ENCODE measurements at places on chromosomes 7 and 10. TPM values are rescaled to one million over a fixed set of nuclear protein-coding genes. Genes with fewer than 3 reads are reported as not detected.

The TRPV5 gene
- total RNA-seq = not detected

The ST8SIA6 gene
- not detected for total RNA-seq

The GCK gene
- total RNA-seq = not detected

The SVOPL gene
- not detected for total RNA-seq

GRCh38 chr10:49091450-49092210, 23.7 kb downstream of the VSTM4 start:
- no peak for DNase-seq
- no peaks in the 10 kb centered on the region for H3K4me1 ChIP-seq
- H3K27ac ChIP-seq = no peak overlapping the region
- peaks cover 16% of the 10 kb centered on the region for H3K27me3 ChIP-seq
- H3K4me3 ChIP-seq = no peak overlapping the region

- H3K27ac ChIP-seq = no peak overlapping the region
- no peak for DNase-seq
- H3K4me3 ChIP-seq = no peak overlapping the region
- no peaks in the 10 kb centered on the region for H3K4me1 ChIP-seq
Measured at GRCh38 chr7:36227223-36227622, 74.2 kb downstream of the EEPD1 start.

DNA sequence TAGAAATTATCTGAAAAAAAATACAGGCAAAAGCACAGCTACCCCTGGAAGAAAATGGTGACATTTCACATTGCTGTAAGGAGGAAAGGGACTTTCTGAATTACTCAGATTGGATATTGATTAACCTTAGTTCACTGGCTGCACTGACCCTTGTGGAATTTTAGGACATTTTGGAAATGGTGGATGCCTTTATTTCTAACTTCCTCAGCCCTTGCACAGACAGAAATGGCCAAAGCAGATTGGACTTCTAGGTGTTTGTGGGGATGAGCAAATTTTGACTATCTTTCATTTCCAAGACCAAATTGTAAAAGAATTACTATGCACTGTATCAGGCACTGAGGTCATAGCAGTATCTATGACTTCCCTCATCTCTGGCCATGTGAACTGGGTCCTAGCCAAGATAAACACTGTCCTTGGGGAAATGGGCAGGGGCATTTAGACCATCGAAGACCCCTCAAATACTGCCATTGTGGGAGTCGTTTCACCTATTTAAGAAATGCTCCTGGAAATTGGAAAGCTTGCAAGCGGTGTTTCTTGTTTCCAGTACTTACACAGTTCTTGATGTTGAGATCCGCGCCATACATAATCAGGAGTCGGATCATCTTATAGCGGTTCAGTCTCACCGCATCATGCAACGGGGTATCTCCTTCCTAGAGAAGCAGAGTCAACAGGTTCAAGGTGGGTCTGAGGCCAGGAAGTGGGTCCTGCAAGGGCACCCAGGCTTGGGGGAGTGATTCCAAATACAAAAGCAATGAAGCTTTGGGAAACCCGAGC, 5.7 kb downstream of the ANKRD1 start:
- H3K4me1 ChIP-seq = peaks cover 3% of the 10 kb centered on the region
- no peak for DNase-seq
- H3K36me3 ChIP-seq = no peaks in the 10 kb centered on the region

- no peak overlapping the region for H3K27ac ChIP-seq
- no peak overlapping the region for H3K4me3 ChIP-seq
- H3K36me3 ChIP-seq = no peaks in the 10 kb centered on the region
- H3K27me3 ChIP-seq = peaks cover 15% of the 10 kb centered on the region
- no peak for DNase-seq
- no peaks in the 10 kb centered on the region for H3K4me1 ChIP-seq
Measured at GRCh38 chr7:135745703-135746312, 2.8 kb downstream of the FAM180A start.

GRCh38 chr10:126504063-126504760, 115.9 kb upstream of the ADAM12 start:
- no peaks in the 10 kb centered on the region for H3K36me3 ChIP-seq
- no peak overlapping the region for H3K4me3 ChIP-seq
- H3K27me3 ChIP-seq = no peaks in the 10 kb centered on the region
- DNase-seq = no peak
- H3K4me1 ChIP-seq = no peaks in the 10 kb centered on the region
- H3K27ac ChIP-seq = no peak overlapping the region

- DNase-seq = no peak
- no peak overlapping the region for H3K4me3 ChIP-seq
- peaks cover 5% of the 10 kb centered on the region for H3K4me1 ChIP-seq
- no peaks in the 10 kb centered on the region for H3K36me3 ChIP-seq
- no peak overlapping the region for H3K27ac ChIP-seq
Measured at GRCh38 chr10:3455385-3456334, 283.1 kb upstream of the PITRM1 start.
